Right renal pelvis (tissue), 4 donors: ENCODE measurements at places on chromosomes 7 and 10.

GRCh38 chr10:101564490-101564991, 23.5 kb downstream of the POLL start:
- DNase-seq = no peak

DNA sequence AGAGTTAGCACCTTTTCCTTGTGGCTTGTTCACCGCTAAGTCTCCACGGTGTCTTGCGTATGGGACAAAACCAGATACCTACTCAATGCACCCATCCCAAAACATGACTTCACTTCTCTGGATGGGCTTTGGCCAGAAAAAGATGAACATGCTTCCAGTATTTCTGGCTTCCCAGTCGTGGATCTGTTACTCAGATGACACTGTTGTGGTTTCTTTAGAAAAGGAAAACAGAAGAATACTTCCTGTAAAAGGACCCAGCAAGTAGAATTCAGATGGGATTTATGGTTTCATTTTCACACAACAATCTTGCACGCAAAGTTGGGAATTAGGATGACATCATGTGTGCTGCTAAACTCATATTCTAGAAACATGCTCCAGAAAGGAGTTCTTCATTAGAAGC, 216.7 kb downstream of the ADAM12 start:
- DNase-seq = no peak

DNA sequence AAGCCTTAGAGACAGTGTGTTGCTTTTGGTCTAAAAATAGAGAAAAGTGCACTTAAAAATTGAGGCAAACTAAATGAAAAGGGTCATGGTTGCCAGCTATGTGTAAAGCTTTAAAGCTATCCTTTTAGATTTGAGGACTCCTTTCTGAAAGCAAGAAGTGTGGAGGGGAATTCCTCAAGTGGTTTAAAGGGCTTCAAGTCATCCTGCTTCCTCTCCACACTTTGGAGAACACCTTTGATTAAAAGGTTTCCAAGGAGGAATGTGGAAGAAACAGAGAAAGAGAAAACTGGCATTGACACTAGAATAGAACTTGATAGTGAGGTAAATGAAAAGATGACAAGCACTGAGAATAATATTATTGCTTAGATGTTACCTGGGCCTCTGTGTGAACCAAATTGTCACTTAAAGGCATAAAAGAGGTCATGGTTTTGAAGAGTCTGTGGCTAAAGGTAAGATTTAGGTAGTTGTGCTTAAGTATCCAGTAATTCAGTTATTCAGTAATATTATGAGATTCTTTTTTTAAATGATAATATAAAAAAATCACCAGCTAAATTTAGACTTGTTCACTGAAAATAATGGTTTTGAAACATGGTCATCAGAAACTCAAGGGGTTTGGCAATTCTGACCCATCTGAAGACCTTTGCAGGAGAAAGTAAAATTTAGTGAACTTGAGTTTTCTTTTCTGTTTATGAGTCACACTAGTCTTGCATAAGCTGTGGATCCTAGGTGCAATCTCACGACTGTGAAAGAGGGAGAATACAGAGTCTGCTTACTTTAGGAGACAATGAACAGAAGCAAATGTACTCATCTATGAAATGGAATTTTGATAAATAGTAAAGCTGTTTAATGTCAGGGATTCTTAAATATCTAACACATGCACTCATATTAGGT, 466.0 kb downstream of the KIF20B start:
- no peak for DNase-seq

GRCh38 chr7:105980645-105981396, 17.8 kb downstream of the CDHR3 start:
- DNase-seq = no peak

- DNase-seq = no peak
Measured at GRCh38 chr10:118167056-118167700, 120.4 kb upstream of the RAB11FIP2 start.

DNA sequence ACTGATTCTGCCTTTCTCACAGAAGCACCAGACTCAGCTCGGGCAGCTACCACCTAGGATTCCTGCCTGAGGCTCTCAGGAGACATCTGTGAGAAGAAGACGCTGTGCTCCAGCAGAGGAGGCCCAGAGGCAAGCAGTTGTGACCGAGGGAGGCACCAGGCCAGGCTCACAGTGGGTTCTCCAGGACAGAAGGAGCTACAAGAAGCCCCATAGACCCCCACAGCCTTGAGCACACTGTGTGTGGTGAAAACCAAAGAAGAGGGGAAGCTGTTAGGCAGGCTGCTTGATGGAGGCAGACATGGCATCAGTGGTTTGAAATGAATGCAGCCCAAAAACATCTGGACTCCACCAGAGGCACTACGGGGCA, 198.8 kb downstream of the GRID1 start:
- no peak for DNase-seq

DNA sequence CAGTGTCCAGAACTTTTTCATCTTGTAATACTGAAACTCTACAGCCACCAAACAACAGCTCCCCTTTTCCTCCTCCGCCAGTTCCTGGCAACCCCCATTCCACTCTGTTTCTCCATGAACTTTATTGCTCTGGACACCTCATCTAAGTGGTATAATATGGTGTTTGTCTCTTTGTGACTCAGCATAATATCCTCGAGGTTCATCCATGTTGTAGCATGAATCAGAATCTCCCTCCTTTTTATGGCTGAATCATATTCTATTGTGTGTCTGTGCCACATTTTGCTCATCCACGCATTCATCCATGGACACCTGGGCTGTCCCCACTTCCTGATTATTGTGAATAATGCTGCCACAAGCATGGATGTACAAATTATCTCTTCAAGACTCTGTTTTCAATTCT, 124.4 kb upstream of the FGFR2 start:
- no peak for DNase-seq

DNA sequence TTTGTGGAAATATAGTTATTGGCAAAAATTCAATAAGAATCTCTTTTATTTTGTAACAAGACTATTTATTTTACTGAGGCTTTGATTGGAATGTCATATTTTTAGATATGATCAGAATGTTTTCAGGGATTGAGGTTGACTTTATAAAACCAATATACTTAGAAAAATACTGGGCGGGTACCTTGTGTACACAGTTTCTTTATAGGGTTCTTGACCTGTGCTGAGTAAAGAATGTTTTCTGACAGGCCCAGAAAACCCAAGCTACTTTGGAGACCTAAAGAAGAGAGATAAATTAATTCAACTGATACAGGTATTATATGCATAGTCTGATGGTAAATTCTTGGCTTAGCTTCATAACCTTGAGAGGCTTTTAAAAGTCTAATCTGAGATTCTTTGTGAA, 23.9 kb upstream of the SPAM1 start:
- no peak for DNase-seq

DNA sequence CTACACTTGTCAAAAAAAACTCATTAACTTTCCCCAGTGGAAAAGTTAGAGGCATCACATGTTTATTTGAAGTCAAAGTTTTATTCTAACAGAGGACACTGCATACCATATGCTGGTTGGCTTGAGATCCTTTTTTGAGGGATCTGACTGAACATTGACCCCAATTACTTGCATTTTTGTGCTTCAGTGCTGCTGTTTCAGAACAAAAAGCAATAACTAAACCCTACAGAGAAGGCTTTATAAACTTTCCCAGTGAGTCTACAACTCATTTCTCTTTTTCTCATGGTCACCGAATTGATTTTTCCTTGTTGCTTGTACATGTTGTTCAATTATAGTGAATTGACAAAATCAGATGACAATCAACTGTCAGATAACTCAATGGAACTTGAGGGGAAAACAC, 69.3 kb upstream of the PHYHIPL start:
- no peak for DNase-seq

DNA sequence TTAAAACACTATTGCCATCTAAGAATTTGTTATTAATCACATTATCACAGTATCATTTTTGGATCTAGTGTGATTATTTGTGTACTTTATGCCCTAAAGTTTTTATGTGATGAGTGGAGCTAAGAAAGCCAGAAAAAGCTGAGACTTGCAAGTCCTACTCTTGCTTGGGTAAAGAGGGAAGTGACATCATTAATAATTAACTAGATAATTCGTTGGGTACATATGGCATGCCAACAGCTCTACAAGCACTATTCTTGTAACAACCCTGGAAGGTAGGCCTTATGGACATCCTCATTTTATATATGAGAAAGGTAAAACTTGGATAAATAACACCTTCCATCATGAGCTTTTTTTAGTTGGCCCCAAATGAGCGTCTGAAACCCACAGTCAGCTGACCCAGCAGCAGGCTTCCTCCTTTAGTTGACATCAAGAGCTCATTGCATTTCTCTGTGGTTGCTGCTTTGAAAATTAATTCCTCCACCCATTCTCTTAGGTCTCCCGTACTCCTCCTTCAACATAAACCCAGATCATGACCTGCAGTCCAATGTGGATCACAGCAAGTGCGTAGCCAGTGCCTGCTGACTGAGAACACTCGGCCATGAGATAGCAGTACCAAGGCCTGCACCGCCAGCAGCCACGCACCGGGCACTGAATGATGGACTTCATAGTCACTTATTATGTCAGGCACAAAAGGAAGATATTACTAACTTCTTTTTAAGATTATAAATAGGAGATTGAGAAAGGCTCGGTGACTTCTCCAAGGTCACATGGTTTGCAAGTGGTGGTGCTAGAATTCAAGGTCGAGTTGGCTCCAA, 292.0 kb upstream of the AOAH start:
- no peak for DNase-seq

DNA sequence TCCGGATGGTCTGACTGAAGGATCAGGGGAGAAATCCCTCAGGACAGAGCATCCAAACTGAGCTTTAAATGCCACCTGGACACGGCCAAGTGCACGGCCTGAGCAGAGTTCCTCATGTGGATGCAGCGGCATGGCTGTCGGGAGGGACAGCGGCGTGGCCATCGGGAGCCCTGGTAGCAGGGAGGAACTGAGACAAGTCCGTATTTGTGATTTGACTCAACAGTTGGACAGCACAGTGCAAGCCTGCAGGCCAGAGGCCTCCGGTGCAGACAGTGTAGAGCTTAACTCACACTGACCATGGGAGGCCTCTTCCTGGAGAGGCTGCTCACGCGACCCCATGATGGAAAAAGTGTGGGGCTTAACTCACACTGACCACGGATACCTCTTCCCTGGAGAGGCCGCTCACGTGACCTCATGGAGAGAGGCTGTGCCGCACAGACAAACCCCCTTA, 207.4 kb downstream of the DIP2C start:
- DNase-seq = no peak

DNA sequence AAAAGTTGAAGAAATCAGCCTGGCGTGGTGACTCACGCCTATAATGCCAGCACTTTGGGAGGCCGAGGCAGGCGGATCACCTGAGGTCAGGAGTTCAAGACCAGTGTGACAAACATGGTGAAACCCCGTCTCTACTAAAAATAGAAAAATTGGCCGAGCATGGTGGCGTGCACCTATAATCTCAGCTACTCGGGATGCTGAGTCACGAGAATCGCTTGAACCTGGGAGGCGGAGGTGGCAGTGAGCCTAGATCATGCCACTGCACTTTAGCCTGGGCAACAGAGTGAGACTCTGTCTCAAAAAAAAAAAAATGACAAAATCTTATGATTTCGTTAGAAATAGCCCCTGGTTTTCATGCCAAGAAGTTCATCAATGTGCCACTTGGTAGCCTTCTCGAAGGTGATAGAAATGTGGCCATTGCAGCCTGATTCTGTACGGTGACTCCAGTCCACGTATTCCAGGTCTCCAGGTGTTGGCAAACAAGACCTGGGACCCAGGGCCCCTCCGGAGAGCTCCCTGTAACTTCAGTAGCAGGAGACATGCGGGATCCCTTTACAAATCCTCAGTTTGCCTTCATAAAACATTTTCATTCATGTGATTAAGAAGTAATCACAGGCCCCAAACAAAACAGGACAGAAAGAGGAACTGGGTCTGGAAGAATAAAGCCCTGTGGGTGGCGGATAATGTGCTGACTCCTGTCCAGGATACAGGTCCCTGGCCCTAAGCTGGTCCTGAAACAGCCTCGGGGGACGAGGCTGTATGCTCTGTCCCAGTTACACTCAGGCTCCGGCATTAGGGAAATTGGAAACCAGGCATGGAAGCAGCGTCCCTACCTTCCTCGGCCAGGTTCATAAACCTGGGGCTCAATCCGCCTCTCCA, 207.3 kb upstream of the SH2B2 start:
- no peak for DNase-seq

- no peak for DNase-seq
Measured at GRCh38 chr7:91242097-91242844, 22.0 kb upstream of the FZD1 start.

GRCh38 chr7:129123510-129123857, 21.0 kb upstream of the TSPAN33 start:
- no peak for DNase-seq

DNA sequence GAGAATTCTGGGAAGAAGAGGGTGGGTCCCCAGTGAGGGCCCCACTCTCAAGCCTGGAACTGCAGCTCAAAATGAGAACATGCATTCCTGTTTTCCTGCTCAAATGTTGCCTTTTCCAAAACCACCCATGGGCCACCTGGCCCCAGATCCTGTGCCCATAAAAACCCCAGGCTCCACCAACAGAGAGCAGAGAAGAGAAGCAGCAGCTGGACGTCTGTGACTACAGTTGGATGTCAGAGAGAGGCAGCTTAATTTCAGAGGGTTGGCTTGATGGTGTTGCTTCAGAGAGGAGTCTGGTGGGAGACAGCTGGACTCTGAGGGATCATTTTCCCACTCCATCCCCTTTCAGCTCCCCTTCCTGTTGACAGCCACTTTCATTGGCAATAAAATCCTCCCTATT, 256.4 kb downstream of the FZD1 start:
- DNase-seq = no peak

DNA sequence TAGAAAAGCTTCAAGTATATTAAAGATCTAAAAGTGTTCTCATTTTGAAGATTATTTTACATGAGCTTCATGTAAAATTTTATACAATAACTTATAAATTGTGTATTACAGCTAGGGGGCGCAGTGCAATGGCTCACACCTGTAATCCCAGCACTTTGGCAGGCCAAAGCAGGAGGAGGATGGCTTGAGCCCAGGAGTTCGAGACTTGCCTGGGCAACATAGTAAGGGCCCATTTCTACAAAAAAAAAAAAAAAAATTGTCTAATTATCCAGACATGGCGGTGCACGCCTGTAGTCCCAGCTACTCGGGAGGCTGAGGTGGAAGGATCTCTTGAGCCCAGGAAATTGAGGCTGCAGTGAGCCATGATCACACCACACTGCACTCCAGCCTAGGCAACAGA, 16.6 kb downstream of the ACBD5 start:
- DNase-seq = no peak

DNA sequence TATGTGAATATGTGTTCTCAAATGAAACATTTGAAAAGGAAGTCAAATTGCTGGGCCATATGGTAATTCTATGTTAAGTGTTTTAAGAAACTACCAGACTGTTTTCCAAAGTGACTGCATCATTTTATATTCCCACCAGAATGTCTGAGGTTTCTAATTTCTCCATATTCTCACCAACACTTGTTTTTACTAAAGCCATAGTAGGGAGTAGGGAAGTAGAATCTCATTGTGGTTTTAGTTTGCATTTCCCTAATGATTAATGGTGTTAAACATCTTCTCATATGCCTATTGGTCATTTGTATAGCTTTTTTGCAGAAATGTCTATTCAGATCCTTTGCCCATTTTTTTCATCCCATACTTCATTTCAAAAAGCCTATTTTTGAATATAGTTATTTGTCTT, 9.1 kb upstream of the SEMA4G start:
- DNase-seq = no peak
